Progenitor cell of endocrine pancreas (in vitro differentiated cells): ENCODE measurements at places on chromosomes 3 and 15. TPM values are rescaled to one million over a fixed set of nuclear protein-coding genes. Genes with fewer than 3 reads are reported as not detected.

GRCh38 chr3:148943506-148944205 is 47.7 kb upstream of the GYG1 start:
- H3K27ac ChIP-seq = no peak overlapping the region
- H3K36me3 ChIP-seq = no peaks in the 10 kb centered on the region
- no peak for DNase-seq
- H3K27me3 ChIP-seq = no peaks in the 10 kb centered on the region
- no peaks in the 10 kb centered on the region for H3K4me1 ChIP-seq

GRCh38 chr3:125585595-125586223 is 9.6 kb downstream of the OSBPL11 start:
- peaks cover 7% of the 10 kb centered on the region for H3K36me3 ChIP-seq
- no peak overlapping the region for H3K27ac ChIP-seq
- H3K27me3 ChIP-seq = no peaks in the 10 kb centered on the region
- peak; percentile 40 for DNase-seq
- H3K4me3 ChIP-seq = no peak overlapping the region
- peaks cover under 1% of the 10 kb centered on the region for H3K4me1 ChIP-seq

DNA sequence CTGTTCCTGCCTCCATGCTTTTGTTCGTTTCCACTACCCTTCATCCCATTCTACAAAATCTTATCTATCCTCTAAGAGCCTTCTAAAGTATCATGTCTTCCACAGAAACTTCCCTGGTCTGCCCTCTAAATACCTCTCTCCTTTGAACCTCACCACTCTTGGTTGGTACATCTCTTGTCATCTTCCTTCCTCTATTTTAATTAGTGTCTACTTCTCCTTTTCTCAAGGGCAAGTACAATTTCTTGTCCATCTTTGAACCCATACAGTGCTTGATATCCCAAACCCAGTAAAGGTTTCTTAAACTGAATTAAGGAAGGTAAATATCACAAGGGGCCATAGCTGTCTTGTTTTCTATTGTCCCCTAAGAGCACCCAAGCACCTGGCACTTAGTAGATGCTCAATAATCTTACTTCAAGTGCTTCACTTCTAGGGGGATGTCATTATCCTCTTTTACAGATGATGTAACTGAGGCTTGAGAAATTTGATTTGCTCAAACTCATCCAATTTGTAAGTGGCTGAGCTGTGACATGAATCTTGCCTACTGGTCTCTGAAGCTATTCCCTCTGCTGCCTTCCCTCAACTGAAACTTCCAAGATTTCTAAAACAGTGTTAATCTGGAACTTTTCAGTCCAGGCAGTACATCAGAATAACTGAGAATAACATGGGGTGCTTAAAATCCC is 2.6 kb upstream of the DAPK2 start:
- no peak for DNase-seq
- peaks cover 44% of the 10 kb centered on the region for H3K27me3 ChIP-seq
- no peak overlapping the region for H3K27ac ChIP-seq
- H3K4me1 ChIP-seq = peaks cover 10% of the 10 kb centered on the region

INSYN1 gene
- total RNA-seq = 3.7 and 4.5 TPM in 2 replicates

ARRDC4 gene
- 11.9 and 12.1 TPM in 2 replicates for total RNA-seq
